ENCODE measurements at places on chromosomes 13 and 19.

DNA sequence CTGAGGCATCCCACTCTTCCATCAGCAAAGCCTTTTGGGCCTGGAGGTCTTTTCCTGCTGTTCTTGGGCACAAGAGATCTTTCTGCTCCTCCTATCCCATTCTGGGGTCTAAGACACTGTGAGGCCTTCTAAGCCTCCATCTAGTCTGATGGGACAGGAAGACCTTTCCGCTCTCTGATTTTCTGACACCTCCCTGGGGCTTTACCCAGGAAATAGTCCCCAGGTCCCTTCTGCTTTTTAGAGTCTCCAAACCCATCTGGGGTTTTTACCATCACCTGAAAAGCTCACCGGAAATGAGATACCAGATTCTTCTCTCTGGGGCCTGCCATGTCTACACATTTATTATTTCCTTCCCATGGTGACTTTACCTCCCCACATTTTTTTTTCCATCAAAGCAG is 21.1 kb downstream of the CLEC17A start:
- no peak for DNase-seq

DNA sequence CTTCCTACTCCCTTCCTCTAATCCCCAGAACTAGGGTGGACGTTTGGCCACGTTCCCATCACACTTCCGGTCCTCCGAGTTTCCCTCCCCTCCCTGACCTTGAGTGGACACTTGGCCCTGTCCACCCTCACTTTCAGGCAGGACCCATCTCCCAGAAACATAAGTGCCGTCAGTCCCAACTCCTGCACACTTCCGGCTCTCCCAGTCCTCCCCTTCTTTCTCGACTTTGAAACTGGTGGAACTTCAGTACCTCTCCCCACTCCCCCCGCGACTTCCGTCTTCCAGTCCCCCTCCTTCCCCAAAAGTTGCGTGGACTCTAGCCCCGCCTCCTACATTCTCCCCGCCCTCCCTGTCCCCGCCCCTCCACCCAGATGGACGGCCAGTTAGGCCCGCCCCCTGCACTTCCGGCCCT is 278 bp upstream of the ZNF274 start:
- DNase-seq, result no peak

- DNase-seq, result no peak
Measured at GRCh38 chr13:101645871-101646270, 193.4 kb downstream of the ITGBL1 start.

GRCh38 chr19:9075064-9075949 is 11.6 kb upstream of the OR1M1 start:
- DNase-seq, result peak; percentile 65

GRCh38 chr13:104553186-104553585 is 1487.0 kb upstream of the SLC10A2 start:
- DNase-seq, result no peak

- no peak for DNase-seq
Measured at GRCh38 chr19:33561261-33561660, 39.7 kb upstream of the PEPD start.

GRCh38 chr19:27868007-27868406 is 1344.9 kb downstream of the UQCRFS1 start:
- DNase-seq, result no peak

- no peak for DNase-seq
Measured at GRCh38 chr19:5600797-5601196, 21.8 kb downstream of the SAFB2 start.

DNA sequence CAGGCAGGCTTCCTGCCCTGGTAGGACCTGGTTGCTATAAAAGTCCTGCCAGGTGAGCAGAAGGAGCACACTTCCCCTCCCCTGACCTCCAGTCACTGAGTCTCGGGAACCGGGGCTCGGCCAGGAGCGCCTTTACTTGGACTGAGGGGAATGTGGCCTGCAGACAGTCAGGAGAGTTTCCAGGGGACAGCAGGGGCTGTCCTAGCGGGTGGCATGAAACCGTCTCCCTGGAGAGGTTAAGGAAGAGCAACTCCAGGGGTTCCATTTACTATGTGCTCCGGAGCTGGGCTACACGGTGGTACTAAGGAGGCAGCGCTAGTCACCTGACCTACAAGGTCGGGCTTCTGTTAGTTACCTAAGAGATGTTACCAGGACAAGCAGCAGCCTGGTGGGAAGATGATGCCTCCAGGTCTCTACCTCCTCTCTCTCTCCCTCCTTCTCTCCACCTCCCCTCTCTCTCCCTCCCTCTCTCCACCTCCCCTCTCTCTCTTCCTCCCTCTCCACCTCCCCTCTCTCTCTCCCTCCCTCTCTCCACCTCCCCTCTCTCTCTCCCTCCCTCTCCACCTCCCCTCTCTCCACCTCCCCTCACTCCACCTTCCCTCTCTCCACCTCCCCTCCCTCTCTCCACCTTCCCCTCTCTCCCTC is 4.1 kb upstream of the CNOT3 start:
- DNase-seq, result peak; percentile 34

GRCh38 chr13:45231722-45232121 is 30.9 kb upstream of the KCTD4 start:
- DNase-seq, result no peak

DNA sequence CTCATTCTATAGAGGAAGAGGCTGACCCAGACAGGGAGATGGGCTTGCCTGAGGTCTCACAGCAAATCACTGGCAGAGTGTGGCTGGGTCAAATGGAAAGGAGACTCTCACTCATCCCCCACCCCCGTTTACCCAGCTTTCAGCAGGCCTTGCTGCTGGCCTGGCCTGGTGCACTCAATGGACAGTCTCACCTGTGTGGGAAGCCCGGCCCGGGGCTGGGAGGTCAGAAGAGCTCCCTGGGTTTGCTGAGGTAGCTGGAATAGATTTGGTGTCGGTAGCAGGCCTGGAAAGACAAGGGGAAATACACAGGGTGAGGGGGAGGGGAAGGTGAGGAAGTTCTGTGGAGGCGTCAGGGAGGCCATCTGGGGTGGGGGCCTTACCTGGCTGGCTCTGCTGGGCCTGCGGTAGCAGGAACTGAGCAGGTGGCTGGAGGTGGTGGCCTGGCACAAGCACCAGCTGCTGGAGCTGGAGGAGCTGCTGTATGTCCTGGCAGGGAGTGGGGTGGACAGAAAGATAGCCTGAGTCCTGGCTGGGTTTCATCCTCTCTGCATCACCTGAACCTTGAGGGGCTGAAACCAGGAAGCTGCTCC is 23.5 kb downstream of the ZNF574 start:
- no peak for DNase-seq

DNA sequence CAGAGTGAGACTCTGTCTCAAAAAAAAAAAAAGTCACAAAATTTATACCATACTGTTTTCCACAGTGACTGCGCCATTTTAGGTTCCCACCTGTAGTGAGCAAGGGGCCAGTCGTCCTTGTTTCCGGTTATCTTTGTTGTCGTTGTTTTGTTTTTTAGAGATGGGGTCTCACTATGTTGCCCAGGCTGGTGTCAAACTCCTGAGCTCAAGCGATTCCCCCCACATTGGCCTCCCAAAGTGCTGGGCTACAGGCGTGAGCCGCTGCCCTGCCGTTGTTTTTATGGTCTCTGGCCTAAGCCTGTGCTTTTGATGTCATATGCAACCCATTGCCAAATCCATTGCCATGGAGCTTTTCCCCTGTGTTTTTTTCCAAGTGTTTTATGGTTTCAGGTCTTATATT is 3.3 kb downstream of the UPF3A start:
- no peak for DNase-seq

DNA sequence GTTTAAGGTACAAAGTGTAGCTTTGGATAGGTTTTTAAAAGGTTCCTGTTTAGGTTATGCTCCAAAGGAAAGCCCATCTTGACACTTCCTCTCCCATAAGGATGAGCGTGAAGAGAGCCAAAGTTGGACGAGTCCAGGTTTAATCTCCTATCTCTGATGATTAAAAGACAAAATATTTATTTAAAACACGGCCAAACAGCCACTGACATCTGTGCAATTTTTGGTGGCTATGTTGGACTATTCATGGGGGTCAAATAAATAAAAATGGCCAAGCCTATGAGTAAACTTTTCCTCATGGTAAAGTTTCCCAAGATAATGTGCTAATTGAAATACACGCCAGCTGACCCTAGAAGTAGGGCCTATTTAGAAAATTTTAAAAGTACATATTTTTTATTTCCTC is 69.0 kb upstream of the DOCK9 start:
- DNase-seq, result no peak

- peak; percentile 89 for DNase-seq
Measured at GRCh38 chr19:58558623-58559274, 338 bp upstream of the UBE2M start.

- no peak for DNase-seq
Measured at GRCh38 chr13:28471421-28471820, 23.5 kb downstream of the FLT1 start.

DNA sequence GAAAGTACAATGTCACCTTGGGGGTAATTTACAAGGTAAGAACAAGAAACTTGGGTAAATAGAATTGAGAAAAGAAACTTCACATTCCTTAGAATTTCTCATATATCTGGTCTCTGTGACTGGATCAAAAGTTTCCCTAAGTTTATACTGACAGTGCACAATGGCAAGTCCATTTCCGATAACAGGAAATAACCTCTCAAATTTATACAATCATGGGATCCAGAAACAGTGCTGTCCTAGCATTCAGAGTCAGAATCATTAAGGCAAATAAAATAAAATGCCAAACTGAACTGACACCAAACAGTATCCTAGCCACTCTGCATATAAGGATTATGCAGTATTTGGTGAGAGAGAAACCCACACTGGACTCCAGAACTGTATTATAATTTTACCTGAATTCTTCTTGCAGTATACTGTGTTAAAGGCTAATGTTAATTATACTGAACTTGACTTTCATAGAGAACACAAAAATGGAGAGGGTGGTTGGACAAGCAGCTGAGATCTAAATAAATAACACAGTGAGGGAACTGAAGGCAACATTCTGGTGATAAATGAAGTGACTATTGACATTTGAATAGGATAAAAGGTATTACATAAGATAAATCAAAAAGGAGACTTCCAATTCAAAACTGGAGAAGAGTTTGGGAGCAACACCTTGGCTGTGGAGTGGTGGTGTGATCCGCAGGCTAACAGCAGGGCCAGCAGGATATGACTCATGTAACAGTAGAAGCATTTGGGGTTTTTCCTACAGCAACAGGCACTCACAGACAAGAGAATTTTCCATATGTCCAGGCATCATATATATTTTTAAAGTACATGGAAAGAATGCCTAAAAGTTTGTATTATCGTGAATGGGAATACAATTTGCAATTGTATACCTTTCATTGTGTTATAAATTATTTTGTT is 932.5 kb upstream of the MIR17HG start:
- DNase-seq, result peak; percentile 7

GRCh38 chr13:108120302-108120701 is 95.0 kb downstream of the LIG4 start:
- no peak for DNase-seq

- no peak for DNase-seq
Measured at GRCh38 chr19:39737891-39738290, at the start of gene CLC. Gene CLC, minus strand, starts transcription at chr19:39738029. Its CDS starts 77 bp downstream, at chr19:39737952.

- DNase-seq, result no peak
Measured at GRCh38 chr13:75736173-75736572, 100.0 kb downstream of the LMO7 start.

- no peak for DNase-seq
Measured at GRCh38 chr13:74886502-74886901, 595.5 kb downstream of the TBC1D4 start.

- no peak for DNase-seq
Measured at GRCh38 chr13:66461021-66461420, 769.1 kb downstream of the PCDH9 start.

DNA sequence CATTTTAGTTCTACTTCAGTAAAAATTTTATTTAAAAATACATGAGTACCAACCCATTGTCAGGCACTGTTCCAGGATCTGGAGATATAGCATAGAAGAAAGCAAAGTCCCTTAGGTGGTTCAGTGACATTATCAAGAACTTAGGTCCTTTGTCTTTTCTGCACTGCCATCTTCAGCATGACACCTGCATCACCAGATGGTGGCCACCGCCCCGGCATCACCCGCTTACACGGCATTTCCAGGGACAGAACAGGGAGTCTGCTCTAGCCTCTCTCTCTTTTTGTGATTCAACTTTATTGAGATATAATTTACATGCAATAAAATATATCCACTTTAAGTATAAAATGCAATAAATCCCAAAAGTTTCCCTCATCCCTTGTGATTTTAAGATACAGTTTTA is 23.5 kb downstream of the DYRK1B start:
- no peak for DNase-seq

GRCh38 chr13:85653681-85654080 is 145.5 kb downstream of the SLITRK6 start:
- no peak for DNase-seq

DNA sequence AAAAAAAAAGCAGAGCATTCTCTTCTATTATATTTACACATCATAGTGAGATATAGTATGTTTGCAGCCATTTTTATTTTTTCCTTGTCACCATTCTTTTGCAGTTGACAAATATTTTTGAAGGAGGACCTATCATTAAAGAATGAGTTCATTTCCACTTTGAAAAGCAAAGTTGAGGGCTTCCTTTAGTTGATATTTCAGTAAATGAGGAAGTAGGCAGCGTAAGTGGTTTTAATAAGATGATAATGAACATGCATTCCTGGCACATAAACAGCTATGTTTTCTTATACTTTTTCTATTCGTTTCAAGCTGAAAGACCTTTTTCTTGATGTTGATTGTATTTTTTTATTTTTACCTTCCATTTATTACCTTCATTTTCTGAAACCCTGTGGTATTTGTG is 66.2 kb downstream of the ZMYM2 start:
- DNase-seq, result no peak

DNA sequence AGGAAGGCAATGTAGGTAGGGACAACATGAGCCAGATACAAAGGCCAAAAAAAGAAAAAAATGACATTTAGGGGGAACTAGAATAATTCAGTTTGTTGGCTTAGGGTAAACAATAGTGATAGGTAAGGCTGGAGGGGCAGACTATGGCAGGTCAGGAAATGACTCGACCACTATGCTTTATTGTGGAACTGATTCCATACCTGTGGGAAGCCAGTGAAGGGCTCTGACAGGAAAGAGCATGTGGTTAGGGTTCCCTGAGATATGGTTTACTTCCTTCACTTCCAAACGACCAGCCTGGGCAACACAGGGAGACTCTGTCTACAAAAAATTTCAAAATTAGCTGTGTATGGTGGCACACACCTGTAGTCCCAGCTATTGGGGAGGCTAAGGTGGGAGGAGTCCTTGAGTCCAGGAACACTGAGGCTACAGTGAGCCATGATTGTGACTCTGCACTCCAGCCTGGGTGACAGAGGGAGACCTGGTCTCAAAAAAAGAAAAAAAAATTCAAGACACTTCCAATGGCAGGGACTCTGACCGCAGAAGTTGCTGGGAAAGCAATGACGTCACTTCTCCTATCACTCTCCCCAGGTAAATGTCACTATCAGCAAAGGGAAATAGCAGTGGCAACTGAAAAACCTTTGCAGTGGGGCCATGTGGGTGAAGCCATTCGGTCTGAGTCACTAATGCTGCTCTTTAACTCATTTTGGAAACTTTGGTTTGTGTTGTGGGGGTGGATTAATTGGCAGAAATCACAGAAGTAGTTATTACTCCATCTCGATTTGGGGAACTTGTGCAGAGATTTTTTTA is 192.8 kb upstream of the TSC22D1 start:
- no peak for DNase-seq

- DNase-seq, result no peak
Measured at GRCh38 chr19:5865772-5866171, 4.6 kb downstream of the FUT5 start.

Data from AG04449 (cell line).